ENCODE measurements at places on chromosomes 12 and 14. TPM values are rescaled to one million over a fixed set of nuclear protein-coding genes. Genes with fewer than 3 reads are reported as not detected.

DNA sequence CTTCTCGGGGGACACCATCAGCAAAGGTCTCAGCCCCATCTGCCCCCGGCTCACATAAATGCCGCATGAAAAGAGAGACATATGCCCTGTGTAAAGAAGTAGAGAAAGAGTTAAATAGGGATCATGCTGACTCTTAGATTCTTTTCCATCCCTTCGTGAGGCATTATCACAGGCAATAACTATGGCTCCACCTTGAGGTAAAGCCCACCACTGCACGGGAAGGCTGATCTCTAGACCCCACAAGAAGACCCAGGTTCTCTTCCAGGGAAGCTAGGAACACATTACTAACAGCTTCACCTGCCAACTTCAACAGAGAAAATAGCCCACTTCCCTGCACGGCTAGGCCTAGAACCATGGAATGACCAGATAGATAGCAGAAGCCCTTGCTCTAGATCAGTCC, 14.1 kb upstream of the NOP2 start:
- no peak for DNase-seq

GRCh38 chr12:26091822-26092221, 33.0 kb downstream of the BHLHE41 start:
- no peak for DNase-seq

- no peak for DNase-seq
Measured at GRCh38 chr12:6684609-6685008, 4.6 kb downstream of the ZNF384 start.

DNA sequence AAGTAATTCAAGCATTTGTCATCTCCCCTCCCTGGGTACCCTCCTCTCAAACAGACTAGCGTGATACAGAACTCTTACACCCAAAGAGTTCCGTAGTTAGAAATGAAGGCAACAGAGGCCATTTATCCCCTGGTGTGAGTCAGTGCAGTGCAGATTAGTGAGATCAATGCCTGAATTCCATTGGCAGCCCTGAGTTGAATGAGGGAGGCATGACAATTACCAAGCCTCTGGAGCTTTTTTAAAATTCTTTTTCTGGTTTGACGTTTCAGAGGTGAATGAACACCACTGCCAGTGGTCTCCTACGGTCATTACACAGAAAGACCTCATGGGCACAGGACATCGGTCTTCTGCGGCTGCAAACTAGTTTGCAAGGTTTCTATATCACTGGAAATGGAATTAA, 94.4 kb downstream of the PRIMA1 start:
- no peak for DNase-seq

- no peak for DNase-seq
Measured at GRCh38 chr12:11457996-11458645, 62.8 kb upstream of the PRB2 start.

- DNase-seq, result no peak
Measured at GRCh38 chr14:51460011-51460410, 191.7 kb upstream of the FRMD6 start.

The ARID4A gene
- total RNA-seq, result 28.0 TPM

The VIPAS39 gene
- total RNA-seq, result 14.7 TPM

The FAM90A1 gene
- total RNA-seq, result 0.29 TPM
